ENCODE measurements at places on chromosomes 11 and 22.

DNA sequence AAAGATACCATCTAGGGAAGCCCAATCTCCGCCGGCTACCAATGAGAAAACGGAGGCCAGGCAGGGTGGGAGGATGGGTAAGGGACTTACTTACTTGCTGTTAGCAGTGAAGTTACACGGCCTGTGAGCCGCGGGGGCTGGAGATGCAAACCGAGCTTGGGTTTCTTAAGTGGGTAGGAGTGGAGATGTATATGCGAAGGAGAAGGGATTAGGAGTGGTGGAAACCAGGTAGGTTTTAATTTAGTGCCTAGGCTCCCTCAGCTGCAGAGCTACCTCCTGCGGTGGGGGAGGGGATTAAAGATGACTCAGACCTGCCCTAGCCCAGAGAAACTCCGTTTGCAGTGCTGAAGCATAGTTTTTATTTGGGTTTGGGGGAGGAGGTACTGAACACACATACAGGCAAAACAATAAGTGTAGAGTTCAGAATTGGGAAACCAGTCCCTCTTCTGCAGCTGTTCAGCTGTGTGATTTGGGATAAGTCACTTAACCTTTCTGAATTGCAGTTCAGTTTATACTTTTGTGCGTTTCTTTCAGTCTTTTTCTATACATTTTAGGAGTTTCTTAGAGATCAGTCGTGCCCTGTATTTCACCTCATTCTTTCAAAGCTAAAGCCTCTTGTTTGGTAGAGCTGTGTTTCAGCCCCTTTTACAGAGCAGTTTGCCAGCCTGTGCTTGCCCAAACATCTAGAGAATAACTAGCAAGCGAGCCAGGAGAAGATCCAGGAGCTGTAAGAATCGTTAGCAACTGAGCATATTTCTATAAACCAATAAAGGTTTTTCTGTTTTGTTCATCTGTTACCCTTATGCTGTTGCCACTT, 596 bp upstream of the TNRC6B start:
- no peak for DNase-seq

DNA sequence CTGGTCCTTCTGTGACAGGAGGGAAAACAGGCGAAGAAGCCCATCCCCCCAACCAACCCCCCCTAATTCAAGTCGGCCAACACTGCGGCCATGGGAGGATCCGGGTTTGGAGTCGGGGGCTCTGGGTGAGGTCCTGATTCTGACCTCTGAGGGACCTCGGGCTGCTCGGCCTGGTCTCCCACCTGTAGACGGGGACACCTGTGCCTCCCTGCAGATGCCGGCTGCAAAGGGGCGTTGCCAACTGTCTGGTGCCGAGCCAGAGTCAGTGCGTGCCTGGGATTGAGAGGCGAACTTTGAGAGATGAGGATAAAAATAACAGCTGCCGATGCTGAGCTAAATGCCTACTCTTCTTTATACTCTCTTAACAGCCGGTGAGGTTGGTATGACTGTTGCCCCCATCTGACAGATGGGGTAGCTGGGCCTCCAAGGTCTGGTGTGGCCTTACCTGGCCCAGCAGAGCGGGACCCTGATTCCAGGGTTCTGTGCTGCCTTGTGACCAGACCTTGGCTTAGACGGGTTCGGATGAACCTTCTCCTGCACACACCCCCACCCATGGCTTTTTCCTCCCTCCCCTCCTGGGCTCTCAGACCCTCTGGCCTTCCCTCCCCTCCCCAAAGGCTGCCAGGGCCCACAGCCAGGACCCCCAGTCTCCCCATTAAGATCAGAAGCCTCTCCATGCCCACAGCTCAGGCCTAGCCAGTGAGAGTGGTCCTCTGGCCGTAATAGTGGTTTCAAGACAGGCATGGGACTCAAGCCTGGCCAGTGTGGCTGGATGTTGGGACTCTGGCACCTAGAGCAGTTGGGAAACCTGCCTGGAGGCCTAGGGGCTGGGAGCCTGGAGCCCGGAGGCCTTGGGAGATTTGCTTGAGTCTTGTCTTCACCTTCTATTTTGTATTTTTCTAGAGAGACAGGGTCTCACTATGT, 41.7 kb downstream of the KCNJ4 start:
- DNase-seq = no peak

GRCh38 chr11:132402071-132402684, 1031.8 kb downstream of the NTM start:
- peak; percentile 13 for DNase-seq

DNA sequence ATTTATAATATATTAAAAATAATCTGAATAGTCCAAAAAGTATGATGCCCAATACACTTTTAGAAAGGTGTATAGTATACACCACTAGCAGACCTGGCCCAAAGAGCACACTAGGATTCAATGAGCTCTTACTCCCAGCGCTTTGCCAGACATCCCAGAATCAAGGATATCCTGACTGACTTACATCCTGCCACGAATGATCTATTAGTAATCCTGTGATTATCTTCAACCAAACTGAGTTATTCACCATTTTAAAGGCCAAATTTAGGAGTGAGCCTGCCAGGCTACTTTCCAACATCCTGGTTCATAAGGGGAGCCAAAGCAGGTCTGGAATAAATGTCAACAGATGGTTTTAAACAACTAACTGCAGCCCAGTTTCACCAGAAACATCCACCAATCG, 60.8 kb upstream of the FAM181B start:
- no peak for DNase-seq

DNA sequence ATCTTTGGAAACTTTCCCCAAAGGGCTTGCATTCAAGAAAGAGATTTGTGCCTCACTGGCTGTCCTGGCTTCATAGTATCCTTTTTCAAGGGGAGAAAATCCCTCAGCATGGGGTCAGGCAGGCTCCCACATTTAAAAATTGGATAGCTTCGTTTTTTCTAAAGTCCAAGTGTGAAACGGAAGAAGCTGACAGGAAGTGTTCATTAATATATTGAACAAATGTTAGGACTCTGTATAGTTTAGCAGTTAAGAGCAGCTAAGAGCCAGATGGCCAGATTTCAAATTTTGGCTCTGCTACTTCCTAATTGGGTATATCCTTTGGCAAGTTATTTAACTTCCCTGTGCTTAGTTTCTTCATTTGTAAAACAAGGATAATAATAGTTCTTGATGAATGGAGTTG, 354.9 kb upstream of the FAT3 start:
- DNase-seq = no peak

- peak; percentile 36 for DNase-seq
These were observed 119.5 kb downstream of the ENTHD1 start for GRCh38 chr22:39773976-39774539.

Data from GM19239 (cell line).